ENCODE measurements at places on chromosomes 5 and 9. TPM values are rescaled to one million over a fixed set of nuclear protein-coding genes. Genes with fewer than 3 reads are reported as not detected.

The CA9 gene
- total RNA-seq: 1.6 TPM

GRCh38 chr5:7634837-7635236 is 216.1 kb downstream of the CFAP90 start:
- no peak for DNase-seq
- H3K27ac ChIP-seq: no peak overlapping the region
- H3K4me3 ChIP-seq: no peak overlapping the region
- no peaks in the 10 kb centered on the region for H3K36me3 ChIP-seq
- no peaks in the 10 kb centered on the region for H3K27me3 ChIP-seq

The NOXA1 gene
- total RNA-seq: 1.1 TPM

DNA sequence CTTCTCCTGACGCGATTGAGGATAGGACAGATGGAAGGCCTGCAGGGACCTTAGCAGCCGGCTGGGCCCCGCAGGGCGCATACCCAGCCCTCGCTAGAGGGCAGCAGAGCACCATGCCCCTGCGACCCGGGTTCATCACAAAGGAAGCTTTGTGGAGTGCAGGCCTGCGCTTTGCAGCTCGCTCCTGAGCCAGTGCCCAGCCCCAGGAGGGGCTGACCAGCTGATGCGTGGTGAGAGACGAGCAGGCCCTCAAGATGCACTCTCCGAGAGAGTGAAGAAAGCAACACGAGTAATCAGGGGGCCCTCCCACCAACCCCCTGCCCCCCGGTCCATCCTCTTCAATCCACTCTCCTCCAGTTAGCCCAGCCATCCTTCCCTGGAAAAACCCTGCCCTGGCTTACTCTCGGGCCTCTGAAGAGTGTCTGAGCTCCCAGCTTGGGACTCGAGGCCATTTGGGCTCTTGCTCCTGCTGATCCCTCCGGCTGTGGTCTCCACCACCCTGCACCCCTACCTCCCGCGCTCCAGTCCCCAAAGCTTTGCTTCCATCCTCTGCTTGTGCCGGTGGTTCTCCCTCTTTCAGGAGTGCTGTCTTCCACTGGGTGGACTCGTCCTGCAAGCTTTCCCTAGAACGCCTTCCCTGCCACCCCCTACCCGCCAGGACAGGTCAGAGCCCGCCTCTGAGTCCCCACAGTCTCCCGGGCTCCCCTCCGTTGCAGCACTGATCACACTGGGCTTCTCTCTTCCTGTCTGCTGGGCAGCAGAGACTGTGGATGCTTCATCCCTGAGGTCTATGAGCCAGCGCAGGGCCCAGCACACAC is 9.1 kb upstream of the KIF12 start:
- H3K4me3 ChIP-seq: no peak overlapping the region
- no peaks in the 10 kb centered on the region for H3K36me3 ChIP-seq
- peaks cover 4% of the 10 kb centered on the region for H3K27me3 ChIP-seq
- DNase-seq: peak; percentile 76

DNA sequence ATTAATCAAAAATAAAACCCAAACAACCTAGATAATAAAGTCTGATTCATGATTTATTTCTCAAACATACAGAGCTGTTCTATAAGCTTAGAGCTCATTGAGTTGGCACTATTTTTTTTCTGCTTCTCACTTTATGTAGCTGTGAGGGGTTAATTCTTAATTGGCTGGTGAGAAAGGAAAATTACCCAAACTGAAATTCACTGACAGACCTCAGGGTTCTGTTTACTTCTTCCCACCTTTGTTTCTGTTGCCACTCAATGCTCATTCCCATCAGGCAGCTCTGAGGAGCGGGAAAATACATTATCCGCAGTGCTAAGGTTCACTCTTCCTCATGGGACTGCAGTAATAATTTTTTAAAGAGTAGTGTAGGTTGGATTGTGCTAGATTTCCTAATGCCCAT is 139.9 kb downstream of the KCTD16 start:
- no peak overlapping the region for H3K4me3 ChIP-seq
- no peaks in the 10 kb centered on the region for H3K36me3 ChIP-seq
- no peaks in the 10 kb centered on the region for H3K4me1 ChIP-seq
- no peak for DNase-seq

DNA sequence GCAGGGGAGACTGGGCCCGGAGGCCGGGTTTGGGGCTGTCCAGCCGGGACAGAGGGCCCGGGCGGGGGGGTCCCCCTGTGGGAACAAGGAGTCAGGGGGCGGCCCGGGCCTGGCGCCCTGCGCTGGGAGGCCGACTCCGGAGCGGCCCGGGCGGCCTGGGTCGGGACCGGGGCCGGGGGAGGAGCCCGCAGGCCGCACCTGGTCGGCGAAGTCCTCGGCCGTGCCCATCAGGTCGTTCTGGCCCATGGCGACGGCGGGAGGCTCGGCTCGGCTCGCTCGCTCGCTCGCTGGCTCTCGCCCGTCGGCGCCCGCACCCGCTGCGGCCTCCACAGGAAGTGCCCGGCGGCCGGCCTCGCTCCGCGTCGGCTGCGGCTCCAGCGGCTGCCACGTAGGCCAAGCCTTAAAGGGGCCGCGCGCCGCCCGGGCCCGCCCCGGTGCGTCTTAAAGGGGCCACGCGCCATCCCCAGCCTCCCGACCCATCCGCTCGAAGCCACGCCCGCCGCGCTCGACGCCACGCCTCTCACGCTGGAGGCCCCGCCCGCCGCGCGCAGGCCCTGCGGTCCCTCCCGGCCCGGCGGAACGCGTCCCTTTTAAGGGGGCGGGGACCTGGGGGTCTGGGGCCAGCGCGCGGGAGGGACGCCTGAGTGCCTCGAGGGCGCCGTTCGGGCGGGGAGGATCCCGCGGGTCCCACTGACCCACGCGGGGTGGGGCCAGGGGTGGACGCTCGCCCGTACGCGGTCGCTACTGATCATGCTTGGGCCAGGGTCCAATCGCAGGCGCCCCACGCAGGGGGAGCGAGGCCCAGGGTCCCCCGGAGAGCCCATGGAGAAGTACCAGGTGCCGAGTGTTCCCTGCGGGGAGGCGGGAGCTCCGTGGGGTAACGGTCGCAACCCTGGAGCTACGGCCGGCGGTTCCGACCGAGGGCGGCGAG is at the start of the genes STKLD1 and SURF4:
Gene STKLD1 (plus strand): TSS at position 643 of the 931 bp plus-strand sequence. CDS start 108 bp downstream, at position 751.
Gene SURF4 (minus strand): TSS at position 337 of the 931 bp plus-strand sequence. CDS start 91 bp downstream, at position 246.
- H3K27me3 ChIP-seq: no peaks in the 10 kb centered on the region
- peak; percentile 97 for DNase-seq
- peak within 1 kb of the TSS; percentile 97 for H3K4me3 ChIP-seq
- peak within 1 kb of the TSS; percentile 96 for H3K27ac ChIP-seq
- H3K4me1 ChIP-seq: peaks cover 35% of the 10 kb centered on the region

The RNF208 gene
- total RNA-seq: 3.4 TPM

The SOHLH1 gene
- not detected for total RNA-seq

The CDK5RAP2 gene
- total RNA-seq: 75.3 TPM

GRCh38 chr5:136210259-136210658 is 17.3 kb upstream of the SMIM32 start:
- H3K27ac ChIP-seq: no peak overlapping the region
- no peaks in the 10 kb centered on the region for H3K36me3 ChIP-seq
- H3K27me3 ChIP-seq: peaks cover 14% of the 10 kb centered on the region
- H3K4me3 ChIP-seq: no peak overlapping the region
- no peak for DNase-seq
- H3K4me1 ChIP-seq: no peaks in the 10 kb centered on the region

The TTC23L gene
- total RNA-seq: not detected

DNA sequence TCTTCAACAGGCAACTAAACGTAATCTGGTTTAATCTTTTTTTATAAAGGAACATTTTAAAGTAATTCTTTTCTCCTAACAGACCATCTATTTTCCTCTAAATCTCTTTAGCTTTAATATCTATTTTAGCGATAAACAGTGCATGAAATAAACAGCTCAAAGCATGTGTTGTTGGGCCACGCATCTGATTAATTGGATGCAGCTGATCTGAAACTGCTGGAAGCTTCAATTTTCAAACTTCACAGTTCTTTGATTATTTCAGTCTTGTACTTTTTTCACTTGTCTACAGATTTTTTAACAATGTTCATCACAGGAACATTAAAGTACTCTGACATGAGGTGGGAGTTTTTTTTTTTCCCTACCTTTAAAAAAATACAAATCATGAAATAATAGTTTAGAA is 443.6 kb downstream of the HCN1 start:
- no peaks in the 10 kb centered on the region for H3K27me3 ChIP-seq
- no peak overlapping the region for H3K4me3 ChIP-seq
- no peaks in the 10 kb centered on the region for H3K36me3 ChIP-seq
- DNase-seq: no peak
- H3K4me1 ChIP-seq: no peaks in the 10 kb centered on the region
- no peak overlapping the region for H3K27ac ChIP-seq

- H3K4me1 ChIP-seq: no peaks in the 10 kb centered on the region
- no peak overlapping the region for H3K4me3 ChIP-seq
- H3K36me3 ChIP-seq: no peaks in the 10 kb centered on the region
- no peak for DNase-seq
These were observed 301.5 kb downstream of the SEMA5A start for GRCh38 chr5:9244417-9244816.

- H3K4me1 ChIP-seq: peaks cover 31% of the 10 kb centered on the region
- no peak within 1 kb of the TSS for H3K27ac ChIP-seq
- H3K27me3 ChIP-seq: peaks cover 16% of the 10 kb centered on the region
- H3K4me3 ChIP-seq: peak within 1 kb of the TSS; percentile 78
- DNase-seq: peak; percentile 62
These were observed at the start of gene NIM1K for GRCh38 chr5:43191740-43192557. Gene NIM1K, plus strand, starts transcription at chr5:43192225. Its CDS starts 53,551 bp downstream, at chr5:43245776.

DNA sequence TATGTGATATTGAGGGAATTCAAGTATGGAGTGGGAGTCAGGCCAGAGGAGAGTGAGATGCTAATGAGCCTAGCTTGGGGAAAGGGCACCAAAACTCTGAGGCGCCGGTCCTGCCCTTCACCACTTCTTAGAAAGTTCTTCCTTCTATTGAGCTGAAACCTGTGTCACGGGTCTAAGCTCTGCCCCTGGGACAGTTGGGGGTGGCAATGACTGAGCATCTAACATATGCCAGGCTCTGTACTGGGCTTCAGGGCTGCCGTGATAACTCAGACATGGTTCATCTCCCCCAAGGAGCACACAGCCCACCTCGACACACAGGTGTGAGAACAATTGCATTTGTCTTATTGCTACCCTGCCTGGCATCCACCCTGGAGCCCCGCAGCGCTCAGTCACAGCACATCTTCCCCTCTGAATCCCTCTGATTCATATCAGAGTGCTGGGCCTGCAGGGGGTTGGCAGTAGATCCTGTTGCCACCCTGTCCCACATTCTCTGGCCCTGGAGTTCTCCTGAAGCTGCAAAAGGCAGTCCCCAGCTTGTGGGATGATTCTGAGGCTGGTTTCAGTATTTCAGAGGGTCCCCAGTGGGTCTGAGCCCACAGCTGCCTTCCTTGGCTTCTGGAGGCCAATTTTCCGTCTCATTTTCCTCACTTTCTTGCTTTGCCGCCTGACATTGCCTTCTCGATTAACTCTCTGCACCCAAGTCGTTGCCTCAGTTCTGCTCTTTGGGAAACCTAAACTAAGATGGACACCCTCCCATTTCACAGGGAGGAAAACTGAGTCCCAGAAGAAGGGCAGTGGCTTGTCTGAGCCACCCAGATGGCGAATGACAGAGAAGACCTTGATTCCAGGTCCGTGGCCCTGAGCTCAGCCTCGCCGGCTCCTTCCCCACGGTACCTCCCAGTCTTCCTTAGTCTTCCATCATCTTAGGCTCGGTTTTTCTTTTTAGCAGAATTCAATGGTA is 42.5 kb downstream of the ALG2 start:
- no peak overlapping the region for H3K27ac ChIP-seq
- H3K4me3 ChIP-seq: no peak overlapping the region
- no peaks in the 10 kb centered on the region for H3K36me3 ChIP-seq

DNA sequence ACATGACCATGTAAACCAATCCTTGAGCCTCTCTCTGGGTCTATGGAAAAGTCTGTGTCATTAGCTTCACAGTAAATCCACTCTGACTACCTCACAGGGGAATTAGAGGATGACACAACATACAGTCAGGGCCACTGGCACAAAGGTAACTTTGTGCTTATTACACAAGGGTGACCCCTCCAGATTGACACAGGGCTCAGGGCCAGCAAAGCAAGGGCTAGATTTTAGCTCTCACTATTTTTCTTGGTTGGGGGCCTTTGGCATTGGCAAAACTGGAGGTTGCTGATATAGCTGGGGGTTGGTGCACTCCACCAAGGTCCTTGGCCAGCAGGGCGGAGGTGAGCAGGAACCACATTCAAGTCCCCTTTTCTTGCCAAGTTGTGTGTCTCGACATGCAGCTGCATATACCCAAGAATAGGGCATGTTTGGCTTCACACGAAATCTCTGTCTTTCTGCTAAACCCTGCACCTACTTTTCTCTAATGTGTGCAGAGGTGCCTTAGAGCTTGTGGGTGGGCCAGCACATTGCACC is 15.2 kb upstream of the OSMR start:
- no peak for DNase-seq
- no peaks in the 10 kb centered on the region for H3K36me3 ChIP-seq
- no peak overlapping the region for H3K27ac ChIP-seq
- no peak overlapping the region for H3K4me3 ChIP-seq
- peaks cover 19% of the 10 kb centered on the region for H3K27me3 ChIP-seq
- H3K4me1 ChIP-seq: no peaks in the 10 kb centered on the region

The IL5 gene
- 4.1 TPM for total RNA-seq

The PCDHGB3 gene
- total RNA-seq: 0.10 TPM

GRCh38 chr5:172902497-172903472 is 56.4 kb upstream of the RPL26L1 start:
- H3K27me3 ChIP-seq: no peaks in the 10 kb centered on the region
- H3K4me1 ChIP-seq: peaks cover 11% of the 10 kb centered on the region
- H3K36me3 ChIP-seq: peaks cover 4% of the 10 kb centered on the region
- H3K4me3 ChIP-seq: no peak overlapping the region
- DNase-seq: no peak
- no peak overlapping the region for H3K27ac ChIP-seq

GRCh38 chr9:71783120-71783523 is 14.8 kb upstream of the CEMIP2 start:
- H3K36me3 ChIP-seq: peaks cover 2% of the 10 kb centered on the region
- DNase-seq: peak; percentile 94
- H3K27ac ChIP-seq: peak overlapping the region; percentile 96
- H3K27me3 ChIP-seq: no peaks in the 10 kb centered on the region

GRCh38 chr5:90483206-90483605 is 8.5 kb downstream of the POLR3G start:
- DNase-seq: no peak
- H3K36me3 ChIP-seq: peaks cover 5% of the 10 kb centered on the region
- no peaks in the 10 kb centered on the region for H3K4me1 ChIP-seq

The SLCO6A1 gene
- not detected for total RNA-seq

Measured in activated CD4-positive, alpha-beta memory T cell treated with anti-CD3 and anti-CD28 coated beads for 36 hours (primary cell).